ENCODE measurements at places on chromosomes 2 and 18. TPM values are rescaled to one million over a fixed set of nuclear protein-coding genes. Genes with fewer than 3 reads are reported as not detected.

GRCh38 chr18:23825978-23826405 is 136.7 kb downstream of the LAMA3 start:
- DNase-seq: peak; percentile 89

GRCh38 chr2:35864141-35864540 is 491.4 kb upstream of the CRIM1 start:
- DNase-seq: no peak

GRCh38 chr2:61181382-61182058 is 19.5 kb downstream of the C2orf74 start:
- no peak for DNase-seq

DNA sequence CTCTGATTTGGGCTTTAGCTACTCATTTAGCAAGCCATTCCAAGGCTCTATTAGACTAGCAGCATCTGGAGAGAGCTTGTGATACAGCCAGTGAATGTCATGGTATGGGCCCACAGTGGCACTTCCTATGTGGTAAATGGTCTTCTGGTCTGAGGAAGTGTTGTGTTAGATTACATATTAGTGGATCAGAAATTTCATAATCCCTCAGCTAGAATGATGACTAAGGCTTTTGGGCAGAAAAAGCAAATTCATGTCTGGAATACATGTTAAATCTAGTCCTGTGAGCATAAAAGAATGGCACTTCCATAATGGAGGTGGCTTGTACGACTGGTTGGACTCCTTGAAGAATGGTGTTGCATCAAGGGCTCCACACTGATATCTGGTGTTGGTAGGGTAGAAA is 436.8 kb upstream of the CWC22 start:
- no peak for DNase-seq

- DNase-seq: peak; percentile 37
Observed at GRCh38 chr2:97806738-97807618, 93.6 kb downstream of the ZAP70 start.

DNA sequence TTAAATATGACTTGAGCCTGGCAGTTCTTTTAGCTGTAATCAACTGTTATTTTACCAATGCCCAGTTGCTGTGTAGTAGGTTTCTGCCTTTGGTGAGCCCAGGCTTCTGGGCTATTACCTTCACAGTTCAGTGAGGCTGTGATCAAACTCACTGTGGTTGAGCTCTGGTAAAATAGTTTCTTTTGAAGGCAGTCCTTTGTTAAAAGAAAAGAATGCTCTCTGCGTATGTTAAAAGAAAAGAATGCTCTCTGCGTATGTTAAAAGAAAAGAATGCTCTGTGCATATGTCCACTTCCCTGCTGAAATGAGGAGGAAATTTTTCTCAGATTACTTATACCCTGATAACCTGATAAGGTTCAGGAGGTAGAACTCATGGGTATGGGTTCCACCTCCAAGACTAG is 244.3 kb downstream of the RNF144A start:
- peak; percentile 47 for DNase-seq

DNA sequence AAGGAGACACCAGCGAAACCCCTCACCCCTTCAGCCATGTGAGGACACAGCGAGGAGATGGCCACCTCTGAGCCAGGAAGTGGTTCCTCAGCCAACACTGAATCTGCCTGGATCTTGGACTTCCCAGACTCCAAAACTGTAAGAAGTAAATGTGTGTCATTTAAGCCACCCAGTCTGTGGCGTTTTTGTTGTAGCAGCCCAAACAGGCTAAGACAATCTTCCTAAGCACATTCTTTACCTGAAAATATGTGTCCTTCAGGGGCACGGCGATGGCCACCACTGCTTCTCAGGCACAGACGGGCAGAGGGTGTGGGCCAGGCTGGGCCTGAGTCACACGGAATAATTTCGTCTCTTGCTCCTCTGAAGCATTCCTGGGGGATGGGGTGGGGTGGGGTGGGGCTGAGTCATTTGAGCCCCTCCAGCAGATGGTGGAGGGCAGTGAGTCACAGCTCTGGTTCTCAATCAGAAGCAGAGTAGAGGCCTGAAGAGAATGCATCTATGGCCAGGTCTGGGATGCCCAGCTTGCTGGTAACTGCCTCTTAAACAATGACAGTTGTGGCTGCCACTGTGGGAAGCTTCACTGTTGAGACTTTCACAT is 142.4 kb downstream of the CAPN13 start:
- peak; percentile 95 for DNase-seq

GRCh38 chr2:219460424-219460926 is 25.8 kb downstream of the SPEG start:
- DNase-seq: peak; percentile 84

GRCh38 chr18:53489266-53489665 is 735.2 kb downstream of the MBD2 start:
- DNase-seq: no peak

DNA sequence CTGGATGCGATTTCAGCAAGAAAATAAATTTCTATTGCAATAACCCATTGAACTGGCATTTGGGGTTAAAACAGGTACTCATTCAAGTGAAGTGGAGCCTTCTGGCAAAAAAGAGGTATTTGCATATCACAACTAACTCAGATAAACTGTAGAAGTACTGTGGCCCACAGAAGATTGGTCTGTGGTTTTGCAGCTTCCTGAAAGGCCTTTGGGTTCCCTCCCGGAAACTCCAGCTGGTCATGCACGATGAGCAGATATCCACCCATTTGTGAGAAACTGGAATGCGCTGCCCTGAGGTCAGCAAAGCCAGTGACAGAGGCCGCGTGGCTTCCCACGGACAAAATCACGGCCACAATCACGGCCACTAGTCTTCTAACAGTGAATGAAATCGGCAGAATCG is 106.3 kb downstream of the EPHA4 start:
- peak; percentile 69 for DNase-seq

GRCh38 chr2:71337776-71338175 is 6.2 kb downstream of the ZNF638 start:
- DNase-seq: no peak

- DNase-seq: peak; percentile 24
Observed at GRCh38 chr18:48605408-48605845, 66.6 kb downstream of the CTIF start.

DNA sequence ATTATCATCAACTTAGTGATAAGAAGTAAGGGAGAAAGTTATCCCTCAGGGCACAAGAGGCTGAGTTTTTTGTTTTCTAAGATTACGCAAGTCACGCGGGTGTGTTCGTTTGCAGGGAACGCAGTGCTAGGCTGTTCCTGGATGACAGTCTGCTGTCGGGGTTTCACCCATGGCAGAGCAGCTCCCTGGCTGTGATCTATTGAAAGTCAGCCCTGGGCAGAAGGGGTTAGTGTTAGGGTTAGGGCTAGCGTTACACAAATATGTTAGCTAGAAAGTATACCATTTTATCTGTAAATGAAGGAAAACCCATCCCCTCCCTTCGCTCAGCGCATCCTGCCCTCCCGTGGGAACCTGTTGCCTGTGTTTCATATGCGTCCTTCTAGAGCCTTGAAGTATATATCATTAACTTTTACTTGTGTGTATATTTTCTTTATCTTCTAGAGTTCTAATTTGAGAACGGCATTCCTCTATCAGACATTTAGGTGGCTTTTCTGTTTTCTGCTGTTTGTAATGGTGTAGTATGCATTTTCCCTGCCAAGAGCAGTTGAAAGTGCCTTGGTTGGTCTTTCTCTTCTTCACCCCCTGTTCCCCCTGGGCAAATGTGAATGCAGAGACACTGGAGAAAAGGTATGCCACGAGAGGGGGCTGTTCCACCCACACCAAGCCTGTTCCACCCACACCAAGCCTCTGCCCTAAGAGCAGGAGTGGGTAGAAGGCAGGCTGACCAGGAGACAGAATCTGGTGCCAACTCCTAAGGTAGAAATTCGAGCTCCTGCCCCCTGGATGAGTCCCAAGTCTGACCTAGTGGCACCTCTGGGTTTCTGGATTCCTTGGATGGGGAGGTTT is 47.0 kb downstream of the ARMC9 start:
- DNase-seq: no peak

DNA sequence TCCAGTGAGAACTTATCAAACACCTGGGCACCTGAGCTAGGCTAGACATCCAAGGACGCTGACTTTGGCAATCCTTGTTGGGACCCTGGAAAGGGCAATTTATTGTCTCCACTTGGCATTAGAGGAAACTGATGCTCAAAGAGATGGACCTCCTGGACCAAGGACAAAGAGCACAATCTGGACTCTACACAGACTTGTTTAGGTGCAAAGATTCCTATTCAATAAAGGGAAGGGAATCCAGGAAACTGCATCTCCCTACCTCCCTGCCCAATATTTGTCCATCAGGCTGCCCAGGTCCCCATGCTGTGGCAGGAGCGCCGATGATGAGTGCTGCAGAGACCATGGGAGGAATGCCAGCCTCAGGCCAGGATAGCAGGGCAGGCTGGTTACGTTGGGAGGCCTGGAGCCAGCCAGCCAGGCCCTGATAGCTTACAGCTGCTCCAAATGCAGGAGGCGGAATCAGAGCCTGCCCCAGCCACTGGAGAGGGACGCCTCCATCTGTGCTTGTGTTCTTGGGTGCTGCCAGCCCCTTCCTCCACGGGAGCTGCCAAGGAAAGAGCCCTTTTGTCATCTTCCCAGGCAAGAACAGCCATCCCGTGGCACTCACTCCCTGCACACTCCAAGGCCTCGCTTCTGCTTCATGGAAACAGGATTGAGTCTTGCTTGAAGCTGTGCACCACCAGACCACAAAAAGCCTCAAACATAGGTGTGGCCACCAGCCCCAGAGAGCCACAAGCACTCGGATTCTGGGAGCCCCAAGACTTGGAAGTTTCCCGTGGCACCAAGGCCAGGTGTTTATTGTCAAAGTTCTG is 60.0 kb downstream of the HS1BP3 start:
- DNase-seq: no peak

DNA sequence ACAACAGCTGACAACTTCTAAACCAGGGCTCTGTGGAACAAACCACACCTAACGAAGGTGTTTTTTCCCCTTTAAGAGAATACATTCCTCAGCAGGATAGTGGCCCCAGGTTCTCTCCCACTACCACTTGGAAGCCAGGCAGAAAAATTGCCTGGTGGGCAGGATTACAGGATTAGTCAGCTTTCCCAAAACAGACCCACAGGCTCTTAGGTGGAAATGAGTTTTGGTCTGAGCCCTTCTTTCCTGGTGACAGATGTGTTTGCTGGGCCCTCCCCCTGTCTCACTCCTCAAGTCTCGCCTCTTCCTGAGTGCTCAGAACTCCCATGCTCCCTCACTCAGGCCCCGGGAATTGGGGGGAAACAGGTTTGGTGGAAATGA is 139.4 kb upstream of the HAAO start:
- DNase-seq: peak; percentile 64

DNA sequence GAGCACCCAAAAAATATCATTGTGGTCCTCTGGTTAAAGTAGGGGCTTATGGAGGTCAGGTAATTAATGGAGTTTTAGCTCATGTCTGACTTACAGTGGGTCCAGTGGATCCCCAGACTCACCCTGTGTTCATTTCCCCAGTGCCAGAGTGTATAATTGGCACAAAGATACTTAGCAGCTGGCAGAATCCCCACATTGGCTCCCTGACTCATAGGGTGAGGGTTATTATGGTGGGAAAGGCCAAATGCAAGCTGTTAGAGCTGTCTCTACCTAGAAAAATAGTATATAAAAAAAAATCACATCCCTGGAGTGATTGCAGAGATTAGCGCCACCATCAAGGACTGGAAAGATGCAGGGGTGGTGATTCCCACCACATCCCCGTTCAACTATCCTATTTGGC is 1067.6 kb upstream of the ACVR2A start:
- DNase-seq: no peak

The PIAS2 gene
- 28.4 TPM for total RNA-seq

The DPP10 gene
- 1.3 TPM for total RNA-seq

The SCN2A gene
- 8.2 TPM for total RNA-seq

The RANBP2 gene
- 75.4 TPM for total RNA-seq

The ACKR3 gene
- total RNA-seq: 88.3 TPM

The GALNT5 gene
- total RNA-seq: 2.2 TPM

All from astrocyte (in vitro differentiated cells and primary cell).